BE2C (cell line): ENCODE measurements at places on chromosomes 5 and 9.

- DNase-seq = no peak
These were observed 117.9 kb upstream of the IL6ST start for GRCh38 chr5:56112526-56113121.

DNA sequence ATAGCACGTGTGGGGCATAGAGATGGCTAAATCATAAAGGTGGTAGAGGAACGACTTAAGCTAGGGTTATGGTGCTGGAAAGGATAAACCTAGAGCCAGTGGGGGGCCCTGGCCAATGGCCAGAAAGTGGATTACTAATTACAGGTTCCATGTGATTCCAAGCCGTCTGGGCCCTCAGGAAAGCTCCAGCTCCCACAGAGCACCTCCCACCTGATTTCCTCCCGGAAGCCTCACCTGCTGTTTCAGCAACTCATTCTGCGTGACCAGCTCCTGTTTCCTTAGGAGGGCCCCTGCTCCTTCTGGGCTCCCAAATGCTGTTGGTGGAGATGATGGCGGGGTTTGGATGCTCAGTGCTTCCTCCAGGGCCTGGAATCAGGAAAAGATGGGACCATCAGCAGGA lies 16.2 kb downstream of the GPX3 start:
- no peak for DNase-seq

- no peak for DNase-seq
These were observed 241.1 kb downstream of the CACNA1B start for GRCh38 chr9:138118601-138119071.

DNA sequence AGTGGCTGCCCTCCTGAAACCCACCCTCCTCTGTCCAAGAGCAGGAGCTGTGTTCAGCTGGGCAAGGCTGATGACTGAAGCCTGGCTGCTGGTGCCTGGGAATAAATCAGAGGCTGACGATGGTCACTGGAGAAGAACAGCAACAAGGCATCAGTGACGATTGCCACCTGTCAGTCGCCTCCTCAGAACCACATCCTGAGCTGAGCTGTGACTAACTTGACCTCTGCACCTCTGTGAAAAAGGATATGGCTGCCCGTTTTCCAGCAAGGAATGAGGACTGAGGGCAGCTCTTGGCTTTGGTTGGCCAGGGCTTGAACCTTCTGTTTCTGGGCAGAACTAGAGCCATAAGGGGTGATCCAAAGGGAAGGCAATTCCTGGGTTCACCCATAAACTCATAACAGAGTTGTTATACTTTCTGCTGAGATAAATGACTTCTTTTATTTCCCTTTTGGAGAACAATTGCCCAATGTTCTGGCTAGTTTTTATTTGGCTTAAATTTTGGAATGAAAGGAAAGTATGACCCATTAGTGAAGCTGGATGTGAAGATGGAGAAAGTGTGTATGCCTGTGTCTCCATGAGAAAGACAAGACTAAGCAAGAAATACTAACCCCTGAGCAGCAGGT lies 40.1 kb downstream of the TRIP13 start:
- DNase-seq = no peak

- DNase-seq = no peak
These were observed 307.6 kb upstream of the TNC start for GRCh38 chr9:115425601-115426000.

- DNase-seq = no peak
These were observed 60.3 kb downstream of the HSPA4 start for GRCh38 chr5:133112026-133112660.

DNA sequence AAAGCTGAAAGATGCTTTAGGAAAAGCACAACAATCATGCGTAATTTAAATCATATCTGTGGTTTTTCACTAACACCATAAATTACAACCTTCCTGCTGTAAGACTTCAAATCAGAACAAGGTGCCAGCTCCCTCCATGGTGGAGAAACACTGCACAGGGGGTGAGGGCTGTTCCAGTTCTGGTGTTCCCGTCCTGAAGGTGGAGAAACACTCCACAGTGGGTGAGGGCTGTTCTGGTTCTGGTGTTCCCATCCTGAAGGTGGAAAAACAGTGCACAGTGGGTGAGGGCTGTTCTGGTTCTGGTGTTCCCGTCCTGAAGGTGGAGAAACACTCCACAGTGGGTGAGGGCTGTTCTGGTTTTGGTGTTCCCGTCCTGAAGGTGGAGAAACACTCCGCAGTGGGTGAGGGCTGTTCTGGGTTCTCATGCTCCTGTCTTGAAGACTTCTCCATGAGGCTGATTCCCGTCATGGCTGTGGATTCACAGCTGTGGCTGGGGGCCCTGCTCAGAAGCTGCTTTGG lies 12.9 kb downstream of the PLEKHG4B start:
- DNase-seq = no peak

- no peak for DNase-seq
These were observed 47.8 kb upstream of the EQTN start for GRCh38 chr9:27344776-27345175.

GRCh38 chr9:37301042-37301853 lies 121.2 kb upstream of the GRHPR start:
- no peak for DNase-seq

DNA sequence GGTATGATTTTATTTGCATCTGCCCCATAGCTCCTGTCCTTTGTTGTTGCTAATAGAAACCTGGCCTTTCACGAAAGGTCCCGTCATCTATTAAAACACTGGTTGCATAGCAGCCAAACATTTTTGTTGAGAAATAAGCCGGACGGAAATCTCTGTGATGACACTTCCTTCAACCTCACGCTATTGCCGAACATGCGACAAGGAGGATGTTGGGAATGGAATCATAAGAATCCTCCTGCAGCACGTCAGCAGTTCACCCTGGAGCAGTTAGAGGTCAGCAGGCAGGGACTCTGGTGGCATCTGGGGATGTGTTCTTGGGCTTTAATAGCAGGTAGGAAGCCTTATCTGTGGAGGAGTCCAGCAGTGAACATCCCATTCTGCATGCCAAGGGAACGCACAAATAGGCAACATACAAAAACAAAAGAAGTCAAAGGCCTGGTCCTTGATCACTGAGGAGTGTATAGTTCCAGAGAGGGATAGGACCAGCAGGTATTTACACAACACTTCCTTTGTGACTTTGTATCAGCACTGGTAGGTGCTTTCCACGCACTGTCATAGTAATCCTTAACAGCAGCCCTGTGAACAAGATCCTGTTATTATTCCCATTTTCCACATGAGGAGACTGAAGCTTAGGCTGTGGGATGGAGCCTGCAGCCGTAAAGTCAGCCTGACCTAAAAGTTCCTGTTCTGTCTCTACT lies 33.4 kb downstream of the ARHGAP26 start:
- no peak for DNase-seq

GRCh38 chr9:33120620-33121019 lies 44.1 kb upstream of the SMU1 start:
- DNase-seq = no peak

GRCh38 chr9:31588006-31588405 lies 796.4 kb upstream of the ACO1 start:
- no peak for DNase-seq

GRCh38 chr5:117201001-117201400 lies 626.4 kb upstream of the SEMA6A start:
- no peak for DNase-seq

DNA sequence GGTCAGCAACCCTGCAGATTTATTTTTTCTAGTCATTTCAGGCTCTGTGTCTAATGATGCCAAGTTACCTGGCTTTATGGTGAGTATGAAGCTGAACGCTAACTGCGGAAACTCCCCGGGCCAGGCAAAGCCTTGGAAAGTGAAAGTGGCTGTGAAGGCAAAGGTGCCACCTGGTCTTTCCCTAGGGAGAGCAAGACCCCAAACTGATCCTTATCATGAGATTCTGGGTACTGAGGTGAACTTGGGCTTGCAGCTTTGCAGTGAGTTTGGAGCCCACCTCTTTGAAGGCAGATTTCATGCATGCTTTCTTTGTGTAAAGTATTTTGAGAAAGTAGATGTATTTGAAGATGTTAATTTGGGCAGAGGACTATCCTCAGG lies 63.3 kb downstream of the CARTPT start:
- no peak for DNase-seq

GRCh38 chr5:76971511-76971910 lies 18.7 kb downstream of the CRHBP start:
- no peak for DNase-seq

GRCh38 chr5:14171046-14171445 lies 27.9 kb downstream of the TRIO start:
- no peak for DNase-seq

DNA sequence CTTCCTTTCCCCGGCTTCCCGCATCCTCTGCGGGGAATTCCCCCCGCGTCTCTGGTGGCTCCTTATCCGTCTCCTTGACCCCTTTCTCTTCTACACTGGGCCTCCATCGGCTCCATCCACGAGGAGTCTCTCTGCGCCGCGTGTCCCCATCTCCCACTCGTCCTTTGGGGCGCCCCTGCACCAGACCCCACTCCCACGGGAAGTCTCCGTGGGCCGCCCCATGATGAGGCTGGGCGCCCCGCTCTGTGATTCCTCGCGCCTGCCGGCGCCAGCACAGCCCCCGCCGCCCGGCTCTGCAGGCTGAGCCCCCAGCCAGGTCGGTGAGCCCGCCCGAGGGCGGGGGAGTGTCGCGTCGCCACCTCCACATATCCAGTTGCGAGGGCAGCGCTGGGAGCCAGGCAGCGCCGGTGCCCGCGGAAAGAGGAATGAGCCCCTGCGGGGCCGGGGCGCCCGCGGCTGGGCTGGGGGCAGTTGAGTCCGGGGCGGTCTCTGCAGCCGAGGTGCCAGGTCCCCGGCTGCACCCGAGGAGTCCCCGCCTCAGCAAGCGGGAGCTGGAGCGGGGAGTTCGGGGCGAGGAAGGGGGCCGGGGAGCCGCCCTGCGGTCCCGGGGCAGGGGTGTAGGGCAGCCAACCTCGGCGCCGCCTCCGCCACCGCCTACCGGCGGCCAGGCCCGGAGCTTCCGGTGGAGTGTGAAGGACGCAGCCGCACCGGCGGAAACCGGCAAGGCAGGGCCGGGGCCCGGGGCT lies 2.1 kb upstream of the TRAF1 start:
- peak; percentile 75 for DNase-seq

DNA sequence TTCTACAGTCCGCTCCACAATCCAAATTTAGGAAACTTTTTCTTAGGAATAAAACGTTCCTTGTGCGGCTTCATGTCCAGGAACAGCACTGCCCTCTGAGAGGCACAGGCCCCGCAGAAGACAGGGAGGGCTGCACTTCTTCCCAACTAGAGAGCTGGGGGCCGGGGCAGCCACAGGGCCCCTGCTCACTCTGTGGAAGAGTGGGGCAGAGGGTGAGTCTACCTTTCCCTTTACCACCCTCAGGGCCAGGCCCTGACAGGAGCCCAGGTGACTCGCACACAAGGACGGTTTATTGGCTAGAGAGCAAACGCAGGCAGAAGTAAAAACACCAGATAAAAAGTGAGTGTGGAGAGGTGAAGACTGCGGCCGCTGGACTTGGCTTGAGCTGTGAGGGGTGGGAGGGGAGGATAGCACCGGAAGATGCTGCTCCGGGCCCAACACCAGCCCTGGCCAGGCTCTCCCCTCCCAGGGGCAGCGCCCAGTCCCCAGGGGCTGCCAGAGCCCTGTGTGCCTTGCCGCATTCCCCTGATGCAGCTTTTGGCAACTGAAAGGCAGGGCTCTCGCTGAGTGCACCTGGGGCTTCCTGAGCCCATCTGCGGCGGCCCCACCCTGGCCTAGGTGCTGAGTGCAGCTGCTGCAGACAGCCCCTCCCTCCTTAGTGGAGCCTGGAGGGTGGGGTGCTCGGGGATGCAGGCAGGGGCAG lies 20.2 kb downstream of the SH3GLB2 start:
- no peak for DNase-seq

- no peak for DNase-seq
These were observed 520.0 kb upstream of the C9orf72 start for GRCh38 chr9:28092981-28093936.

GRCh38 chr9:110623462-110624025 lies 44.0 kb upstream of the SVEP1 start:
- DNase-seq = peak; percentile 44

GRCh38 chr9:107669422-107669821 lies 179.9 kb upstream of the KLF4 start:
- no peak for DNase-seq
